ENCODE measurements at places on chromosomes 2 and 18. TPM values are rescaled to one million over a fixed set of nuclear protein-coding genes. Genes with fewer than 3 reads are reported as not detected.

DNA sequence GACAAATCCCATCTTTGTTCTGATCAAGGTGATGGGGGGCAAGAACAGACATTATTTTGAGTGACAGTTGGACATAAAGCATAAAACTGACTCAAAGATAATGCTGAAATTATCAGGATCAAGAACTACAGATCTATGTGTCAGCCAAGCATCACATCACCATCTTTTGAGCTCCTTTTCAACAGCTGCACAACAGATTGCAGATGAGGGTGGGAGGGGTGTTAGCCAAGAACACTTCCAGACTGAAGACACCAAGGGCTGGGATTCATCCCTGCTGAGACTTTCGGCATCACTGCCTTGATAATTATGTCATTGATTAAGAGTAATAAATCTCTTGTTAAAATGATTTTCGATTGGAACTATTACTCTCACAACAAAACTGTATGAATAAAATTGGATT is 191.5 kb upstream of the NETO1 start:
- no peak for DNase-seq

Gene XDH
- total RNA-seq: 2.2 TPM

DNA sequence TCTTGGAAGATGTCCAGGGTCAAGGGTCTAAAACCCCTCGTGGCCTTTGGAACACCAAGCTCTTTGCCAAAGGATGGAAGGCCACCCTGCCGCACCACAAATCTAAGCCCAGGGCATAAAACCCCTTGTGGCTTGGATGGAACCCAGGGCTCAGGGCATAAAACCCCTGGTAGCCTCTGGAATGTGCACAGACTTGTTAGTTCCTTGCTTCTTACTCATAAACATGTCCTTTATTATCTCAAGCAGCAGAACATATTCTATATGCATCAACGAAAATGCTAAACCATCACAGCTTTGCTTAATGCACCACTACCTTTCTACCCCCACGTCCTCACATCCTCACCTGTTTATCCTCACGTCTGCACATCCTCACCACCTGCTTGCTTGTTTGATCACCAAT is 998.0 kb downstream of the DSC3 start:
- no peak for DNase-seq

DNA sequence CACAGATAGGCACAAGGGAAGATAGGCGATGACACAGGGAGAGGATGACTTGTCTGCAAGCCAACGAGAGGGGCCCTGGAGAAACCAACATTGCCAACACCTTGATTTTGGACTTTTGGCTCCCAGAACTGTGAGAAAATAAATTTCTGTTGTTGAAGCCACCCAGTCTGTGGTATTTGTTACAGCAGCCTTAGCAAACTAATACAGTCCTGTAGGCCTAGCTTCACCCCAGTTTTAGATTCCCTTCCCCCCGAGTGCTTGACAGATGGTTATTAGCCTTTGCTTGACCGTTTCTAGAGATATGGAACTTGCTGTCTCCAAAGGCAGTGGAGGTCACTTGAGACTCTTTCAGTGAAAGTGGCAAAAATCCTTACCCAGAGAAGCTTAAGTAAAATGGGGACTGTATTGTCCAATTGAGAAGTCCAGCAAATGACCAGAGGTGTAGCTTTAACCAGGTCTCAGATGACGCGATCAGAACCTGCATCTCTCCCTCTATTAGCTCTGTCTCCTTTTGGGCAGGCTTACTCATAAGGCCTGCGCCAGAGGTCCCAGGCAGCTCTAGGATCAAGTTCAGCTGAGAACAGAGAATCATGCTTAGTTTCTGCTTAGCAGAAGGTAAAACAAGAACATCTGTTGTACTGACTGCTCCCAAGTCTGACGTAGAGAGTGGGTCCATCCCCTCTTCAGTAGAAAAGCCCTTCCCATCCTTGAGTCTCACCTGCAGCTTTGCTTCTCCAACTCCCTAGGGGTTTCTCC is 50.4 kb downstream of the MFSD6 start:
- no peak for DNase-seq

DNA sequence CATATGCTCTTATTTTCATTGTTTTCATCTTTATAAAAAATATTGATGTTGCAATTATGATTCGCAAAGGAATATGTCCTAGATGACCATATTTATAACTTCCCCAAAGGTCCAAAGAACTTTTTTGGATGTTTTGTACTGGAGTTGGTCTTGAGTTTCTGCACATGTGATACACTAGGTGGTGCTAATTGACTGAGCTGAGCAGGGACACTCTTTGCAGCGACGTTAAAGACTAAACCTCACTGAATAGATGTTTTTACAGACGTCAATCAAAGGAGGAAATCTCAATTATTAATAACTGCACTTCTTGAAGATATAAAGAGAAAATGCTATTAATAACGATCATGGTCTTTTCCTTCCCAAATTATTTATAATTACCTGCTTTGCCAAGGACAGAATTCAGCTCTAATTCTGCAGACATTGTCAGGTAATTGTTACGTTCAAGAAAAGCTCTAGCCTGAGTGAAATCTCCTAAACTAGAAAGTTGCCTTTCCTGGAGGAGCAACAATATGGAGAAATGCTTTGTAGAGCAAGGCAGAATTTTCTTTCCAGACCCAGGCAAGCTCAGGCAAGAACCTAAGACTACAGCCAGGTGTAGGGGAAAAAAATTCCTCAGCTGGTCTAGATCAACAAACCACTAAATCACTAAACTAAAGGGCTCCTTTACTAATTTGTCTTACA is 119.3 kb upstream of the RBBP8 start:
- no peak for DNase-seq

DNA sequence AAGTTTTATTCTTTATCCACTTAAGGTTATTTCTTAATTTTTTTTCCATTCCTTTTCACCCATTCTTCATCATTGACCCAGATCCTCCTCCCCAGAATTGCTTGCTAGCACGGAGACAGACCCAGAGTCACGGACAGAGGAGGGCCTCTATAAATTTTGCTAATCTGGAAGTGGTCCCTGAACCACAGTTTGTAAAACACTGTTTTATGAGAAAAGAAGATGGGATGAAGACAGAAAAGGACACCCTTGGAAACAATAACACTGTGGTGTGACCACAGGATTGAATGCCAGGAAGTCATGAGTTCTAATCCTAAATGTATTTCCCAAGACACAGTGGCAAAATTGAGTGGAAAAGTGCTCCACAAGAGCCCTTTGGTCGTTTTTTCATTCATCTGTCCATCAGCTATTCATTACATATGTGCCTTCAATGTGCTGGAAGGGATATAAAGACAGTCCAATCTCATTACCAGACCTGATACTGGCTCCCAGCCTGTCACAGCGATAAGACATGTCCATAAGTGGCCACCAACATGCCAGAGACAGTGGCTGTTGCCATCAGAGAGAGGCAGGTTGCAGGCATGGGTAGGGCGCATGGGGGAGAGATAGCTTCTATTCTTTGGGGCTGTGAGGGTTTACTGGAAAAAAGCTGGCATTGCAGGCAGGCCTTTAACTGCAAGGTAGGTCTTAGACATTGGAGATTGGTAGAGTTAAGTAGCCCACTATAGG is 175.2 kb upstream of the ALPP start:
- DNase-seq: no peak

DNA sequence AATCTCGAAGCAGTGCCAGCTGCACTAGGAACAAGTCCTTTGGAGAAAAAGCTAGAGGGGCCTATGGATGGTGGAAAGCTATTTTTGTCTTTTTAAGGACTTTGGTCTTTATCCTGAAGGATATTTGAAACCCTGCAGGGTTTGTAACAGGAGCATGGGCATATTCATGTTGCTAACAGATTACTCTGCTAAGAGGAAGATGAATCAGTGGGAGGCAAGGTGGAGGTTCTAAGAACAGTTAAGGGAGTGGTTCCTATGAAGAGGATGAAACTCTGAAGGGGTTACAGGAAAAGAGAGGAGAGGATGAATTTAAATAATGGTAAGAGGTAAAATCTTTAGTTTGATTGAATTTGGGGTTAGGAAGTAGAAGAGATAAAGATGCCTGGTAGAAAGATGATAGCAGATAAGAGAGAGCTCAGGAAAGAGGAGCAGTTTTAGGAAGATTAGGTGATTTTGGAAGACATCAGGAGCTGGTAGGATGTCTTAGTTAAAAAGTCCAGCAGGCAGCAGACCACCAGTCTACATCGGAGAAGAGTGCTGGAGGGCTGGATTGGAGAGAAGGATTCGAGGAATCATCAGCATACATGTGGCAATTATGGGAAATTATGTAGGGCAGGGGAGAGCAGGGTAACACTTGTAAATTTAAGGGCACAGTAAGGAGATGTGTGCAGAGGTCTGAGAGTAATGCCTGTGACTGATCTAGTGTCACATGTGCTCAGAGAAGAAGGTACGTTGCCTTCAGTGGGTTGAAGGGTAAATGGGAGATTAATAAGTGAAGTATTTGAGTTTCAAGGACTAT is 39.3 kb upstream of the C1GALT1C1L start:
- DNase-seq: no peak

DNA sequence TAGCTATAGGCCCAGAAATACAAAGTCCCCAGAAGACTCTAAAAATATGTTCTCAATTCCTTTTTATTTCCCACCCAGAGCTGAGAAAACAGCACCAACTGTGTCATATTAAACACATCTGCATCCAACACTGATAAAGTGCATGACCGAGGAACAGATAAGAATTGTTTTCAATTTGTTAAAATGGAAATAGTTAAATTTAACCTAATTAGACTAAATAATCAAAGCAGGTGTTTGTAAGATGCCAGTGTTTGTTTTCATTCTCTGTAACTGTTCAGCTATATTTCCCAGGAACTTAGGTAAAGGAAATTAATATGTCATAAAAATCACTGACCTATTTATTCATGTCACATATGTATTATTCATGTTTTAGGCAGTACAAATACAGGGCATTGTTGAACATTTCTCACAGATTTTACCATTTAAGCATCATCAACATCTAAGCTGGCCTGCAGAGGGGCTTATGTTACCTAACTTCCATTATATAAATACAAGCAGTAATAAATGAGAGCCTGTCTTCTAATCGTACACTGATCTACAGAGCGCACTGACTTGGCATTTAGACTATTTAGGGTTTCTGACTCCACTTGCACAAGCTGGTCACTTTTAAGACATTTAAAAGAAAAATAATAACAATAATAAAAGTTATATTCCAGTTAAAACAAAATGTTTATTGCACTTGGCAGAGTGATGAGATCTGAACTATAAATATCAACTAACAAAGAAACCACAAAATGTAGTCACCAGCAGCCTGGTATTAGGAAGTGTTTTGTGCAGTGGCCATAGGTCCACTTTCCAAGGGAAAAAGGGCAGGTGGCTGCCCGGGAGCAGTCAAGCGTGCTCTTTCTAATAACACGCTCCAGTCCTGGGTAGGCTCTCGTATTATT is 86.6 kb upstream of the ZFP36L2 start:
- DNase-seq: peak; percentile 37

DNA sequence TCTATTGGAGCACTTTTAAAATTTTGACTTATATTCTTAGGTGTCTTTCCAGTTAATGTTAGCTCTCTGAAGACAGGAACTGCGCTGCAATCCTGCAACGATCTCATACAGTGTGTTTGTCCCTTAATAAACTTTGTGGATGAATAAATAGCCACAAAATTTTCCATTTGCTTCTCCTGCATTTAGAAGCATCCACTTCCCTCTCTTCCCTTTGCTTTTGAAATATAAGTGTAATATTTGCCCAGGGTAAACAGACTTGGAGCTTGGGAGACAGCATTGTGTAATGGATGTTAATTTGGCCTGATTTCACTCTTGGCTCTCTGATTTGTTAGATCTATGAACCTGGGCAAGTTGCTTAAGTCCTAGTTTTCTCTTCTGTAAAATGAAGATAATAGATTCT is 58.2 kb upstream of the CD28 start:
- no peak for DNase-seq

DNA sequence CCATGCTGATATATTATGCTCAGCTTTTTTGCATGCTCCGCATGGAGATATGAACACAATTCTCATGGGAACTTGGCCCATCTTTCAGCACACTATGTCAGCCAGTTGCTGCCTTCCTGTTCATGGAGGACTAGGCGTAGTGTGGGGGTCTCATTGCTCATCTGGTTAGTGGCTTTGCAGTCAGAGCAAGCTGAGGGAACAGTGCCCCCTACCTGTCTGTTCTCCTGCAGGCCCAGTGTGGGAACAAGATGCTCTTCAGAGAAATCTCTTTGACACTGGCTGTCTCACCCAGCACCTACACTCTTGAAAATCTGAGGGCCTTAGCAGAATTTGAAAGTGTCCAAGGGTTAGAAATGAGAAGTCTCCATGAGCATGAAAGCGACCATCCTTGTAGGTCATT is 47.1 kb downstream of the SPTBN1 start:
- no peak for DNase-seq

DNA sequence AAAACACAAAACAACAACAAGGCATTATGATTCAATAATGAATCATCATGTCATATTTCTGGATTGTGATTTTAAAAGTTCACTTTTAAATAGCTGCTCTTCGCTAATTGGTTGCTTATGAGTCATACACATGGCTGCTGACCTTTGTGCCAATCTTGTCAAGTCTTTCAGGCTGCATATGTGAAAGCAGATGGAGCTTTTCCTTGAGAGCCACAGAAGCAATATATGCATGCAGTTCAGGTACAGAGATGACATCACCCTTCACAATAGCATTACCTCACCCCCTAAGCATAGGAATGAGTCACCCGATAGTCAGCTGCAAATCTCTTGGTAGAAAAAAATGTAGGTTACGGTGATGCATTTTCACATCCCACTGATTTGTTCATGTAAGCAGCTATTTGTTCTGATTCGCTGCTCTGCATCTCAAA is 27.2 kb downstream of the EIF2AK3 start:
- DNase-seq: peak; percentile 100

- no peak for DNase-seq
These were observed 14.1 kb upstream of the TXNL4A start for GRCh38 chr18:80002468-80002867.

Gene PLEKHM3
- total RNA-seq: 3.2 TPM

DNA sequence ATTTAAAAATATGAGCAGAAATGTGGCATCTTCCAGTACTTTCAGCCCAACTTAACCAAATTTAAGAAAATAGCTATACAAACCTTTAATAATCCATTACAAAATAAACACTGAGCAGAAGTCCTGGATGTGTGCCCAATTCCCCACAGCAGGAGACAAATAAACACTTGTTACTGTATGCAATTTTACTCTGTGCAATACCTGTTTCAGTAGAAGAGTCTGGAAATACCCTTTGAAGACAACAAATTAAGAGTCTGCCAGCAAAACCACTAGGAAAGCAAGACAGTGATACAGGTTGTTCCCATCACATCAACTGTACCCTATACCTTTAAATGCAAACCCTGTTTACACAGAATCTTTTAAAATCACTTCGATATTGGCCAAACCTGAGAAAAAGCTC is 41.4 kb upstream of the RNU4ATAC start:
- no peak for DNase-seq

Gene ANKRD62
- total RNA-seq: not detected

- DNase-seq: no peak
These were observed 2.3 kb upstream of the IL1RL2 start for GRCh38 chr2:102184568-102184967.

- no peak for DNase-seq
These were observed 229.2 kb upstream of the RGPD4 start for GRCh38 chr2:107597507-107597906.

- no peak for DNase-seq
These were observed 549 bp upstream of the DPP4 start for GRCh38 chr2:162074632-162074895.

- peak; percentile 93 for DNase-seq
These were observed 13.0 kb downstream of the XDH start for GRCh38 chr2:31401580-31401979.

Gene CXCR1
- not detected for total RNA-seq

GRCh38 chr18:75784390-75784789 is 356.9 kb upstream of the SMIM21 start:
- no peak for DNase-seq

Gene ANKRD30BL
- not detected for total RNA-seq

Gene CTAGE1
- not detected for total RNA-seq

- no peak for DNase-seq
These were observed 615 bp downstream of the ADNP2 start for GRCh38 chr18:80109676-80110078.

Gene TMEM178A
- total RNA-seq: 2.8 TPM

Data from epithelial cell of proximal tubule (primary cell).